ENCODE measurements at places on chromosomes 2 and 18.

DNA sequence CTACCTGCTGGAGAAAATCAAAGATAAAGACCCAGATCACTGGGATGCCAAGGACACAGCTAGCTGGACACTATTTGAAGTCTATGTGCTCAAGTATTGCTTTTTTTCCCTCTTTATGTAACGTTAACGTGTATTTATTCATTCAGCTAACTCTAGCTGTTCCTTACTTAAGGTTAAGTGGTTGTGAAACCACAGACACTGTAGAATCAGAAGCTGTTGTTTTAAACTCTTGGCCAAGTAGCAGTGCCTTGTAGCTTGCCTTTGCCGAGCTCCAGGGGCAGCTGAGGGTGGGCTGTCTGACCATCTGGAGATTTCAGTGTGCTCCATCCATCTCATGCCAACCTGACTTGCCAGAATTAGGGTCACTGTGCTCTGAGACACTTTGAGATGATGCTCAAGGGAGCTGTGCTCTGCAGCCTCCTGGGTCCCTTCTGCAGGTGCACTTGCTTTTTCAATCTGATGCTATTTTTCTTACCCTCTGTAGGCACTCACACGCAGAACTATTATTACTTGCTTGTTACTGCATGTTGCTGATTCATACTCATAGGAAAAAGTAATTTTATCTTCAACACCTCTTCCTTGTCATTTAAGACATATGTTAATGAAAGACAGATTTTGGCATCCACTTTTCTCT, 116.2 kb downstream of the METTL8 start:
- no peak for DNase-seq

DNA sequence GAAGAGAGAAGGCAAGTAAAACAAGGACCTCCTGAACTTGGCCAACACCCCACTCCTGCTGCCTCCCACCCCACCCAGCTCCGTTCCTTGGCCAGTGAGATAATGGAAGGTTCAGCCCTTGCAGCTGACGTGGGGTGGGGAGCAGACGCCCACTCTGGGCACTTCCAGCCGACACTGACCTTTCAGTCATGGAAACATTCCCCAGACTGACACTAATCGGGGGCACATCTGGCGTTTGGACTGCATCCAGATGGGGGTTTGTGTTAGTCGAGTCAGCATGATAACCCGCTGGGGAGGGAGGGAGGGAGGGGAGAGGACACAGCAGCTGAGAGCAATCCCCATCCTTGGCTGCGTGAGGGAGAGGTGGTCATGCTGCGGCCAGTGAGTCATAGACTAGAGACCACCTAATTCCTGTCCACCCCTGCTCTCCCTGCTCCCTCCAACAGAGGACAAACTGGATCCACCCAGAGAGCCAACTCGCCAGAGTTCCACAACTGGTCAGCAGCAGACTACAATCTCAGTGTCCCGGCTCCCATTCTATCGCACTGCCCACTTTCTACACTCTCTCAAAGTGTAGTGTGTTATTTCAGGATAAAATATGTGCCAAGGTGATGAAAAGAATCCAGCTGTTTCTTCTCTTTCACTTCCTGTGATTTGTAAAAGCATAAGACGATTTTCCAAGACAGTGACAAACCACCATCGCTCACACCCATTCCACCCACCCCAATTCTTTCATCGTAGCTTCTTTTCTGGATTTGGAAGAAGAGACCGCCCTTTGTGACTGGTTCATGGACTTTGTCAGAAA, 115.4 kb upstream of the PKDCC start:
- no peak for DNase-seq

DNA sequence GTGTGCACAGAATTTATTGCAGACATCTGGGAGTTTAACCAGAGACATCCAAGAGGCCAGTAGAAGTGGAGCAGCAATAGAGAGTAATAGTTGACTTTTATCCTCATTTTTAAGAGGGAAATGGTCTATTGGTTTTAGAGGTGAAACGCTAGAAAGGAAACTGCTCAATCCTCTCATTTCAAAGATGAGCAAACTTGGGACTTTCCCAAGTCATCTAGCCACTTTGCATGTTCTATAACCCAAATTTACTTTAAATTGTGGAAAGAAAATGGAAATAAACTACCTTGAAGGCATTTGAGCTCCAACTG, 601.7 kb downstream of the ARHGAP15 start:
- no peak for DNase-seq

DNA sequence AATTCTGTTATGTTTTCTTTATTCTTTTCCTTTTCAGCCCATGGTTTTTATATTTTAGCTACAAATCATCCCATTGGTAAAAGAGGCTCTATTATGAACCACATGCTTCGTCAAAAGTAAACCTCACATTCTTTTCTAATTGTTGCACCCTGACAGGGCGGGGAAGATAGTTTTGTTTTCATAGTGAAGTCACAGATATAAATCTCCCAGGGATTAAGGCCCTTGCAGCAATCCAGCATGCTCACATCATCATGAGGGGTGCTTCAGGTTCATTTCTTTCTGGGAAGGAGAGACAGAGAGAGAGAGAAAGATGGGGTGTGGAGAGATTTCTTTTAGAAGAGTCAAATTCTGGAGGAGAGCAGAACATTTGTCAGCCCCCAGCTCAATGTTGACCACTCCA, 124.5 kb upstream of the CDC42EP3 start:
- peak; percentile 80 for DNase-seq

GRCh38 chr18:64254399-64255093, 105.7 kb upstream of the LINC00305 start:
- DNase-seq, result no peak

GRCh38 chr18:65091744-65092329, 659.0 kb upstream of the CDH7 start:
- peak; percentile 45 for DNase-seq

- no peak for DNase-seq
Observed at GRCh38 chr2:68317971-68318913, 1.5 kb downstream of the CNRIP1 start.

Data from astrocyte of the hippocampus (primary cell).